IPS DF 19.7 (cell line): ENCODE measurements at places on chromosomes 1 and 21.

DNA sequence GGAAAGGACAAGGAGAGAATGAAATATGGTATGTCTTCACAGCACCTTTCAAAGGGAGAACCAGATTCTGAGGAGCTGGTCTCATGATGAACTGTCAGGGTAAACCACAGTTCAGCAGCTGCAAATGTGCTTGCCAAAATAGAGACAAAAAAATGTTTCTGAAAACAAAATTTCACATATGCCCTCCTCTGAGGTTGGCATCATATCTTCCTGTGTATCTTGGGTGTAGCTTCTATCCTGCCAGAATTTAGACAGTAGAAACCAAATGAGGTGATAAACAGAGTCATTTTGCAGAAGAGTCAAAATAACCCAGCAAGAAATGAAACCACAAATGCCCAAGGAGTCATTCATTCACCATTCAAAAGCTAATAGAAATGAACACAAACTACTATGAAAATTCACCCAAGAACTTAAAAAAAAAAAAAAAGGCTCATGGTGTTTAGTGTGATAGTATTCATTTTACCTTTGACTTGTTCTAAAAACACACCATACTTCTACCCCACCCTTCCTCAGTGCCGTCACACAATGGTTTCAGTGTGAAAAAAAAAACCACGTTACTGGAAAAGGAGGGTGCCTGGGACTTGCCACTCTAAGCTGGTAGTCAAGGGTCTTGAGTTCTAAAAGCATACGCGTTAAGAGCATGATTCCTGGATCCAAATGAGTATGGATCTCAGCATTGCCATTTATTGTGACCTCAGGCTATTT, 18.5 kb downstream of the SELL start:
- DNase-seq, result no peak

- no peak for DNase-seq
Measured at GRCh38 chr1:5658340-5659316, 333.6 kb downstream of the NPHP4 start.

DNA sequence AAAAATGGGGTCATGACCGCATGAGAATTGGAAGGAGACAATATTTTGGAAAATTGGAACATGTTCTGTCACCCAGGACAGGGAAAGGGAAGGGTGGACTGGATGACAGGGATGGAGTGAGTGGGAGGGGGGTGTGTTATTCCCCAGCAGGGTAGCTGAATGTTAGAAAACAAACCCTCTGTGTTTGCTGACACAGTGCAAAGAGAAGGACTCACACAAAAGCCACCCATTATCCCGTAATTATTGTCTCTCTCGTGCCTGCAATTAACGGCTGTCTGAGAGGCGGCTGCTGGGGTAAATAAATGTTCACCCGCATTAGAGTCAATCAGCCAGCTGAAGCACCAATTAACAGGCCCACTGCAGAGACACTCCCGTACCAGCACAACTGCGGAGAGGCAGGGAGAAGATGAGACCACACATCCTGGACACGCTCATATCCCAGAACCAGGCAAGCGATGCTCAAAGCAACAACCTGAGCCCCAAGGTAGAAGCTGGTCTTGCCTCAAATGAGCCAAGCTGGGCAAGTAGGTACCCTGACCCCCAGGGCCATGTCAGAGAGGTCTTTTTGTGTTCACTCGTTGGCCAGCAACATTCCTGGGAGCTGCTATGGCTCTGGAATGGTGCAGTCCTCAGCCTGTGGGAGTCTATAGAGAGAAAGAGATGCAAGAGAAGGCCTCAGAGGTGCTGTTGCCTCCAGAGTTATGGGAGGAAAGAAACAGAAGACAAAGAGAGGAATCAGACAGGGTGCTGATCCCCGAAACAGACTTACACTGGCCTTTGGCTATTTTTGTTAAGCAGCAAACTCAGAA, 19.4 kb downstream of the PLEKHA6 start:
- DNase-seq, result no peak

GRCh38 chr21:29359718-29360117, 61.0 kb downstream of the BACH1 start:
- no peak for DNase-seq

DNA sequence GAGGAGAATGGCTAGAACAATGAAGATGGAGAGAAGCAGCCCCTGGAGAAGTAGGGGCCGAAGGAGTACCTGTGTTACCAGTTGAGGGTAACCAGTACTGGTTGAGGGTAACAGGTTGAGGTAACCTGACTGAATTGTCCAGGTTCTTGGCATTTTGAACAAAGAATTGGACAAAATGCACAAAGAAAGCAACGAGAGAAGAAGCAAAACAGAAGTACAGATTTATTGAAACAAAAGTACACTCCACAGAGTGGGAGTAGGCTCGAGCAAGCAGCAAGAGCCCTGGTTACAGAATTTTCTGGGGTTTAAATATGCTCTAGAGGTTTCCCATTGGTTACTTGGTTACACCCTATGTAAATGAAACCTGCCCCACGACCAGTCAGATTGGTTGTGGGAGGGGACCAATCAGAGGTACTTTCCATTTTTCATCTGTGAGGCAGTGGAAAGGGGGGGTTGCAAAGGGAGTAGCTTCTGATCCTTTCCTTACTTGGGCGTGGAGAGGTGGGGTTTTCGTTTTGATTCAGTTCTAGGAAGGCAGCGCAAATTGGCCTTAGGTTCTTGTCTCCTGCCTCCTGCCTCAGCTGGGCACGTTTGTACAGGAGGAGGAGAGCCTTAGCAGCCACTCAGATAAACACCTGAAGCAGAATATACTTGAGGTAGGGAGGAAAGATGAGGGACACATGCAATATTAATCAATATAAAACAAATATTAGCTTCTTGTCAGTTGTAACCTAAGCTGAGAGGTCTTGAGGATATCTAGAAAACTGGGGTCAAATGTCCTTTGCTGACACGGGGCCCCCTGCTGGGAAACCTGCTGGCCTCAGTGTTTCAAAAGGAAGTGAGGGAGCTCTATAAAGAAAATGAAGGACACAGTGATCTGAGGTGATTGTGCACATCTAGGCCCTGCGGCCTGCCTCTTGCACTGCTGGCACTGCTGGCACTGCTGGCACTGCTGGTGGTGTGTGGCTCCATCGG, 14.3 kb upstream of the LSM10 start:
- no peak for DNase-seq

- DNase-seq, result no peak
Measured at GRCh38 chr1:156608036-156608674, 6.9 kb upstream of the GPATCH4 start.

- no peak for DNase-seq
Measured at GRCh38 chr1:10252508-10252907, 42.1 kb downstream of the KIF1B start.

DNA sequence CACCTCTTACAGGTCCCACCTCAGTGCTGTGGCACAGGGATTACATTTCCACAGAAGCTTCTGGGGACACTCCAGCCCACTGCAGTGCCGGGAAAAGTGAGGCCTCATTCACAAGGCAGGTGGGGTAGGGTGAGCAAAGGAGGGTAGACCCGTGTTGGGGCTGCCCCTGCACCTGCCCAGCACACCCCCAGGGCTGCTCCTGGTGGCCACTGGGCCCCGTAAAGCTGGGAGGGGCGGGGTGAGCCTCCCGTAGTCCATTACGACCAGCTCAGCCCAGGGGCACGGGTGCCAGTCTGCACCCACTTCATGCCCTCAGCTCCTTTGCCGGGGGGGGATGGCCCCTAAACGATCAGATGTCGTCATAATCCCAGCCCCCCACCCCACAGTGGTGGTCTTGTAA, 39.5 kb downstream of the AJAP1 start:
- DNase-seq, result no peak

- no peak for DNase-seq
Measured at GRCh38 chr1:171081763-171082201, 8.9 kb upstream of the FMO3 start.

DNA sequence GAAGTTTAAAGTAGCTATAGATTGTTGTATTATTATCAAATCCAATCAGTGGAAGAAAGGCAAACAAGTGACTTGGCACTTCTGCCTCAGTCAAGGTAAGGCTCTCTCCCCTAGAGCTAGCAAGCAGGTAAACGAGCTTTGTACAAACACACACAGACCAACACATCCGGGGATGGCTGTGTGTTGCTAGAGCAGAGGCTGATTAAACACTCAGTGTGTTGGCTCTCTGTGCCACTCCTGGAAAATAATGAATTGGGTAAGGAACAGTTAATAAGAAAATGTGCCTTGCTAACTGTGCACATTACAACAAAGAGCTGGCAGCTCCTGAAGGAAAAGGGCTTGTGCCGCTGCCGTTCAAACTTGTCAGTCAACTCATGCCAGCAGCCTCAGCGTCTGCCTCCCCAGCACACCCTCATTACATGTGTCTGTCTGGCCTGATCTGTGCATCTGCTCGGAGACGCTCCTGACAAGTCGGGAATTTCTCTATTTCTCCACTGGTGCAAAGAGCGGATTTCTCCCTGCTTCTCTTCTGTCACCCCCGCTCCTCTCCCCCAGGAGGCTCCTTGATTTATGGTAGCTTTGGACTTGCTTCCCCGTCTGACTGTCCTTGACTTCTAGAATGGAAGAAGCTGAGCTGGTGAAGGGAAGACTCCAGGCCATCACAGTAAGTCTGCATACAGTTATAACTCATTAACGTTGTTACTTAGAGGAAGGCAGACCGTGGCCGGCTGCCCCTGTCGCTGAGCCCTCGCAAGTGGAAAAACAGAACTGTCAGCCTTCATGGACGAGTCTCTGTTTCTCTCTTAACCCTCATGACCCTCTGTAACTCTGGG, at the start of gene PALMD:
PALMD (plus strand) TSS at position 415 of the 833 bp plus-strand sequence; CDS start at position 620, 205 bp downstream.
- DNase-seq, result no peak

- no peak for DNase-seq
Measured at GRCh38 chr1:41486371-41487125, 2.1 kb upstream of the EDN2 start.

DNA sequence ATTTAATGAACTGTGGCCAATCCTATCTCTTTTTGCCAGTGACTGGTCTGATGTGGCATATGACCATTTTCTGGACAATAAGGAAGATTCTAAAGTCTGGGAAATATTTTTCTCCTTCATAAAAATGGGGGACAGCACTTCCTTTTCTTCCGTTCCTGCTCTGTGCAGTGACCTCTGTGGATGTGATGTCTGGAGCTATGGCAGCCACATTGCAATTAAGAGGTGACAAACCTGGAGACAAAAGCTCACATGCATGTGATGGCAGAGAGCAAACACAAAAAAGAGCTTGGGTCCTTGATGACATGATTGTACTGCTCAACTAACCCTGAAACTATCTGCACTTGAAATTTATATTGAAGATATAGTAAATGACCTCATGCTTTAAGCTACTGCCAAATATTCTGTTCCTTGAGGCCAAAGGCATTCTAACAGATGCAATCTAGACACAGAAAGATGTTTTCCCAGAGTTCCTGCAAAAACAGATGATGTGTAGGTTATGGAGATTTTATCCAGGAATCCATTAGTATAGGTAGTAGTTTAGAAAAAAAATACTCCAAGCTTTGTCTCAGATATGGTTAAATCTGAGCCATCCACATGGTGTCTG, 2.2 kb upstream of the MAGI3 start:
- no peak for DNase-seq

GRCh38 chr1:17091252-17091651, 28.0 kb downstream of the PADI2 start:
- no peak for DNase-seq
